Cerebellar cortex (tissue), 1 donor: ENCODE measurements at places on chromosomes 3 and 15.

DNA sequence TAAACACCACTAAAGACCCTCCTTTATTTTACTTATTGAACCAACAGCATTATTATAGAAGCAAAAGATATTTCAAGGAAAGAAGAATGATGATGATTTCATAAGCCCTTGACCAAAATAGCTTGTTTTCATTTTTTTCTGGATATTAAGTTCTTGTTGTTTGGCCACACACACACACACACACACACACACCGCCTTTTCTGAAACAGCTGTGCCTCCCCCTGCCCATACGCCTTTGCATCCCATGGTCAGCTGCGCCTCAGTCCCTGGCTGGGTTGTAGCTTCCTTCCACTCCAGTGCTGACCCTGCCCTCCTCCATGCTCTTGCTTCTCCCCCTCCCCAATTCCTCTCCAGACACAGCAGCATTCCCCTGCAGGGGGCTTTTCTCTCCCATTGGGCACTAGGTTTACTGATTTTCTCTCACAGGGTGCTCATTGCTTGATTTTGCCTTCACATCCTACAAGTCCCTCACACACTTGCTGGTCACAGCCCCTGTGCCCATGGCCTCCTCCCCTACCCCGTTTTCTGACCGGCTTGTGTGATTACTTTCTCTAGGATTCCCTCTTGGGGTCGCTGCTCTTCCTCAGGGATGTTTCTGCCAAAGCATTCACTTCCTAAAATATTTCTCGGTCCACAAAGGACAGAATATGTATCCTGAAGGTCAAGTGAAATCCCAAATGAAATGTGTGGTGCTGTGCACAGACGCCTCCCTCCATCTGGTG lies 18.4 kb downstream of the MESP1 start:
- no peak for DNase-seq

- no peak for DNase-seq
These were observed 12.0 kb upstream of the COL8A1 start for GRCh38 chr3:99626417-99626788.

DNA sequence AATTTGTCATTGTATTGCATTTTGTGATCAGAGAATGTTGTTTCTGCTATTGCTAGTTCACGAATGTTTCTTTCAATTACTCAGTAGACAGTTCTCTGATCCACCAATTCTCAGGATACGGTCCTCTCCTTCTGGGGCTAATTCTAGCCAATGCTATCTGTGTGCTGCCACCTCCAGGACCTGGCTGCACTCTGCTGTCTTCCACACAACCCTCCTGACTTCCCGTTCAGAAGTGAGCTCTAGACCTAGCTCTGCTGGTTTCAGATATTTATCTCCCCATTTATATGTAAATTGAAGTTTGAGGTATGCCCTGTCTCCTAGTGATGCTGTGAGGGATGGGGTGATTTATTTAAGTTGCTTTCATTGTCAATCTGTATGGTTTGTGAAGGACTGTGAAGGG lies 21.7 kb upstream of the UBL7 start:
- DNase-seq: peak; percentile 55

DNA sequence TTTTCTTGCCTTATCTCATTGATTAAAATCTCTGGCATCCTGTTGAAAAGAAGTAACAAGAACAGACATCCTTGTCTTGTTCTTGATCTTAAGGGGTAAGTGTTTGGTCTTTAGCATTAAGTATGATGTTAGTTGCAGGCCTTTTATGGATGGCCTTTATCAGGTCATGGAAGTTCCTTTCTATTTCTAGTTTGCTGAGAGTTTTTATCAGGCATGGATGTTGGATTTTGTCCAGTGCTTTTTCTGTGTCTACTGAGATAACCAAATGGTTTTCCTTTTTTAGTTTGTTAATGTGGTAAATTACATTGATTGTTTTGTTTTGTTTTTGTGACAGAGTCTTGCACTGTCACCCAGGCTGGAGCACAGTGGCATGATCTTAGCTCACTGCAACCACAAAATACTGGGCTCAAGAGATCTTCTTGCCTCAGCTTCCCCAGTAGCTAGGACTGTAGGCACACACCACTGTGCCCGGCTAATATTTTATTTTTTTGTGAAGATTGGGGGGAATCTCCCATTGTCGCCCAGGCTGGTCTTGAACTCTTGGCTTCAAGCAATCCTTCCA lies 26.3 kb downstream of the MRAS start:
- no peak for DNase-seq

DNA sequence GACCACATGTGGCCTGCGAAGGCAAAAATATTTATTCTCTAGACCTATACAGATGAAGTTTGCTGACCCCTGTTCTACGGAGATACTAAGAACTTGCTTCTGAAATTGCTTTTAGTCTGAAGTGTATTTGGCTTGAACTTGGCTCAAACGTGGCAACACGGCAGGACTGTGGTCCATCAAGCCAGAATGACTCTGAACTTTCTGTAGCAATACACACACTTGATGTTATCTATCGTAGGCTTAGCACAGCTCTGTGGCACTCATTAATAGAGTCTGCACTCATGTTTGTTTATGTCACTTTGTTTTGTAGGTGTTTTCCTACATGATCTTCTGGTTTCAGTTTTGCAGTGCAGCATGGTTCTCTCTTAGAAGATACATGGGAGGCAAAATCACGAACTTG lies 298.1 kb downstream of the ADAMTS17 start:
- no peak for DNase-seq

DNA sequence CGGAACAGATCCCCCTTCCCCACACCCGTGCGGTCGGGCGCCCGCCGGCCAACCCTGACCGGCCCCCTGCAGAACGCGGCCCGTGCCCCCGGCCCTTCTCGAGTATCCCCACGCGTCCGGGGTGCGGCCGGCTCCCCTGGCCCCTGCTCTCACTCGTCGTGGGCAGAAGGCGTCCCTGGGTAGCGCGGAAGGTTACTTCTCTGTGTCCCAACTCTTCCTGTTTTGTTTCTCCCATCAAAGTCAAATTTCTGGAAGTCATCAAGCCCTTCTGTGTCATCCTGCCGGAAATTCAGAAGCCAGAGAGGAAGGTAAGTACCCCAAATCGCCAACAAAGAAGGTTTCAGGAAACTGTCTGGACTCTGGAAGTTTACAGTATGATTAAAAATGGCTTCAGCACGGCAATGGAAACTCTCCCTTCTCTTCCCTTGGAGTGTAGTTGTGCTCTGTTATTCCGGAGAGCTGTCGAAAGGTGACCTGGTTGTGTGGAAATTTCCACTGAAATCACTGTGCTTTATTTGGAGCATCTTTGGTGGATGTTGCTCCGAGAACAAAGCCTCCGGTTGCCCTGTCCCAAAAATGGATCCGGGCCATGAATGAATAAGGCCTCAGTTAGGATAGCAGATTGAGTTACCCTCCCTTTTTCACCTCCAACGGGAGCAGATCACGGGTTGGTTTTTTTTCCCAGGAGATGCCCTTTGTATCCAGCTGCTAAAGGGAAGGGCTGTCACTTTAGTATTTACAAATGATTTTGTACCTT lies 536 bp downstream of the SEC61A1 start:
- DNase-seq: peak; percentile 16

DNA sequence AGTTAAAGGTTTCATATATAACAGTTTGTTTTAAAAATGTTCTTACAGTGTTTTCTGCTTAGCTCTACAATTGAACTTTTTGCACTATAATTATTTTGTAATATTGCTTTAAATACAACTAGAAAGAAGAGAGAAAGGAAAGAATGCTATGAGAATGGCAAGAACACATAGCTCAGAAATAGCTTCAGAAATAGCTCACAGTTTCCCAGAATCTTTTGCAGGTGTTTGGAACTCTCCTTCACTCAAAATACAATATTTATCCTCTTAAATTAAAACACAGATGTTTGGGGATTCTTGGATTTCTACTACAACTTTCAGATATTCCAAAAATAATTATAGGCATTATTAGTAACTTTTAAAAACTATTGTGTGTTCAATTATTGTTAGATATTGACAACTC lies 658.0 kb upstream of the DPPA4 start:
- DNase-seq: no peak

GRCh38 chr3:142902356-142902755 lies 13.5 kb upstream of the PCOLCE2 start:
- no peak for DNase-seq

DNA sequence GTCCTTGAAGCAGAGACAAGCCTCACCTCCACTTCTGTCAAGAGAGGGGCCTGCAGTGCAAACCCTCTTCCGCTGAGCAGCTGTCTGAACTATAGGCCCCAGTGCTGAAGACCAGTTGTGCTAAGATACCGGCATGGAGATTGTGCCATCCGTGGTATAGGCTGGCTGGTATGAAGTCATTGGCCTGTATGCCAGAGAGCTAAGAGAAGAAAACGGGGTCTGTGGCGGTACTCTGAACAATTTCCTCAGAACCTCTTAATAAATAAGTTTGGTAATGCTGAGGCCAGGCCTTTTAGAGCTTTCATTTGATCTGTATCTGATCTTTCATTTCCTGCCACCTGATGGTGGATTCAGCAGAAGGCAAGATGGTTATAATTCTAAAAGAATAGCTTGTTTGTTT lies 123.0 kb downstream of the LRIG1 start:
- DNase-seq: no peak

DNA sequence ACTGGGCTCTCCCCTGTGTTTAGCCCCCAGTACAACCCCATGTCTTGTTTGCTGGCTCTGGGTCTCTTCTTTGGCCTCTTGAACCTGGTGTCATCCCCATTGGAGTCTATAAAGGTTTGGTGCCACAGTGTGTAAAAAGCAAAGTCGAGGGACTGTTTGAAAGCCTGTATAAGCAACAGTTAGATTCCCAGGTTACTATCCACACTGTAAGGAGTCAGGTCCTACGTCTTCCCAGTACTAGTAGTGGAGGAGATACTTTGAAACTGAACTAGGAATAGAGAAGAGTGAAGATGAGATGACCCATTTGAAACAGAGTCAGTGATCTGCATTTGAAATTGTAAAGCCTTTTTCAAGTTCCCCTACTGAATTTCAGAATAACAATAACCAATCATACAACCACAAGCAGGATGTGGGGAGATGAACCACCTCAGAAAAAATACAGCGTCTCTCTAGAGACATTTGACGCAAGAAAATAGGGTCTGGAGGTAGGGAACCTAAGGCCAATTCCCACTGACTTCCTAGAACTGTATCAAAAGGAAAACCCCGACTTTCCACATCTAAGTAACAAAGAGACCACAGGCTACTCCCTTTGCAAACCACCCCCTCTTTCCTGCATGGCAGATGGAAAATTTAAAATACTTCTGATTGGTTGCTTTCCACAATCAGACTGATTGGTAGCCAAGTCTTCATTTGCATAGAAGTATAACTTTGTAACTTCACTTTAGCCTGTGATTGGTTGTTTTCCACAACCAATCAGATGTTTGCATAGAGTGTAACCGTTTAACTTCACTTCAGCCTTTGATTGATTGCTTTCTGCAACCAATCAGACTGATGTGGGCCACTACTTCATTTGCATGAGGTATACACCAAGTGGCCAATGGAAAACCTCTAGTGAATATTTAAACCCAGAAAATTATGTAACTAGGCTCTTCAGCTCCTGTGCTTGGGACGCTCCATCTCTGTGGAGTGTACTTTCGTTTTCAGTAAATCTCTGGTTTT lies 49.9 kb upstream of the NEDD4 start:
- DNase-seq: no peak

DNA sequence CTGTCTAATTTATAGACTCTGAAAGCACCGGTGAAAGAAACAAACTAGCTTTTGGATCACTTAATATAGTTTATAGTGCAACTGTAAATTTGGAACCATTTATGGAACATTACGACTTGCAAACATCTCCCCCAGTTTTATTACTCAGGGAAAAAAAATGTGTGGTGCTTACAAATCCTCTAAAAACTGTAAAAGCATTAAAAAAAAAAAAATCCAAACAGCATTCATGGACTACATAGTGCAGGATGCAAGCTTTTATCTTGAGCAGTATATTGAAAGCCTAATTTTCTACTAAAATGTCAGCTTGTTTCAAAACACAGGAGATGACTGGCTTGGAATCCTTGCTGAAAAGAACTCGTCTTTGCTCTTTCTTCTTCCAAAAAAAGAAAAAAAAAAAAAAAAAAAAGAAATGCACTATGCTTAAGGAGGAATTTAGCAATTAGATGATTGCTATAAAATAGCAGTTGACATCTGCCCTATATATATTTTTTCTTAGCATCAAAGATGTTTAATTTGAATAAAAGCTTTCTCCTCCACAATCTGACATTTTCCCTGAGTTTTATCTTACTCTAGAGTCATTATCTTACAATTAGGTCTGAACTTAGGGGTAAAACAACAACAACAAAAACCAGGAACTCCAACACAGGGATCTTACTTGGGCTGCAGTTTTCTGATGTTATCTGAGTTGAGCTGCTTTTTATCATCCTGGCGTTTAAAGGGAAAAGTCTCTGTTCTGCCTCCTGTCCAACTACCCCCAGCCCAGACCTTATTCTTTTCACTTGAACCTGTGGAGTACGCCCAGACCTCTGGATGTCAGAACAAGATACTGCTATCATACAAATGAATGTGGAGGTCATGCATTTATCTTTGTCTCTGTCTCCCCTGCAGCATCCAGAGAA lies 62.6 kb upstream of the PDZRN3 start:
- DNase-seq: no peak

GRCh38 chr3:42733501-42734262 lies 31.1 kb upstream of the HHATL start:
- DNase-seq: peak; percentile 30
